ENCODE measurements at places on chromosomes 1 and 21.

GRCh38 chr1:234499119-234499942 is 20.4 kb upstream of the TARBP1 start:
- peak; percentile 92 for DNase-seq

GRCh38 chr1:30413111-30413440 is 310.3 kb downstream of the MATN1 start:
- DNase-seq, result no peak

- DNase-seq, result no peak
These were observed 21.6 kb downstream of the MRPS6 start for GRCh38 chr21:34094949-34095348.

GRCh38 chr1:6795661-6796060 is 10.4 kb downstream of the CAMTA1 start:
- DNase-seq, result no peak

DNA sequence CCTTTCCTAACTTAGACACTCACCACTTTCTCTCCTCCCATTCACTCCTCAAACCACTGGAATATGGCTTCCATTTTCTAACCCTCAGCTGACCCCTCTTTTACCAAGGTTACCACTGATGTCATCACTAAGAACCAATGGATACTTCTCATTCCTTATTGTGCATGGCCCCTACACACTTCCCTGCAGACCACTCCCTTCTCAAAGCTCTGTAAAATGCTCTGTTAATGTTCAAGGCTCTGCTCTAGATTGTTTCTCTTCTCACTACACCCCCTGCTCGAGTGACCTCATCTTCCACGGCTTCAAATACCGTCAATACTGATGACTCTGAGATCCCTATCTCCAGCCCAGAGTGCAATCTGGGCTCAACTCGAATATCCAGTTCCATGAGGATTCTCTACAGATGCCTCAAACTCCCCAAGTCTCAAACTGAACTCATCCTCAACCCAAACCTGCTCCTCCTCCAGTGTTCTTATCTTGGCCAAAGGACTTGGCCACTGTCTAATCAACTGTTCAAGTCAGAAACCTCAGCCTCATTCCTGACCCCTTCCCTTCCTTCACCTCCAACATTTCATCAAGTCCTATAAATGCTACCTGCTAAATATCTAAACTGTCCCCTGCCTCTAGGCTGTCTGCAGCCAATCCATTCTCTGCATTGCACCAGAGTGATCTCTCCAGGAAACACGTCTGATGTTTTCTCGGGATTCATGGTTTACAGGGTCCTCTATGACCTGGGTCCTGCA is 41.3 kb upstream of the BMP8B start:
- DNase-seq, result no peak

GRCh38 chr1:107920999-107921398 is 44.0 kb downstream of the VAV3 start:
- DNase-seq, result no peak

DNA sequence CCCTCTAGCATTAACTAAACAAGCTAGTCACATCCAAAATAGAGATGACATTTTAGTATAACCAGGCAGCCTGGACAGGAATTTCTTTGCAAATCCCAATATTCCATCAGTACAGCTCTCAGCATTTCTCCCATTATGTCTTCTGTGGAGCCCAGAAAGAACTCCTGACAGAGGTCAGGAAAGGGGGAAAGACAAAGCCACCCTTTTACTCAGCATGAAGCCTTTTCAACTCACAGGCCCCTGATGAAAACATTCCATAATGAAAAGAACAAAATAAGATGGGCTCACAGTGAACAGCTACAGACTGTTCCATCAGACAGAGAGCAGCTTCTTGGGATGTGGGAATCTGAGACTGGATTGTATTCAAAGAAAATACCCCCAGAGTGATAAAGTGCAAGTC is 80.6 kb downstream of the TEX35 start:
- no peak for DNase-seq

DNA sequence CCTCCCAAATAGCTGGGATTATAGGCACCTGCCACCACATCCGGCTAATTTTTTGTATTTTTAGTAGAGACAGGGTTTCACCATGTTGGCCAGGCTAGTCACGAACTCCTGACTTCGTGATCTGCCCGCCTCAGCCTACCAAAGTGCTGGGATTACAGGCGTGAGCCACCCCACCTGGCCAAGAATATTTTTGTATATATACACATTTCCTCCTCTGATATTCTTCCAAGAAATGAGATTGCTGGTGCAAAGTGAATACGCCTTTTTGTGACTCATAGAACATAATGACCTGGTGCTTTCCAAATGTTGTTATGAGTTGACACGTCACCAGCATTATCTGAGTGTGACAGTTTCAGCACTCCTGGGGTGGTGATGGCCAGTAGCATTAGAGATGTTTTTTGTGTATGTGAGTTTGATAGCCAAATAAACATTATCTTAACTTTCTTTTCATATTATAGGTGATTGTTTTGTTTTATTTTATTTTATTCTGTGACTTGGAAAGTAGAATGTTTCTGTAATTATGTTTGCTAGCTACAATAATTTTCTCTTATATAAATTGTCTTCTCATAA is 54.9 kb downstream of the KCNK1 start:
- peak; percentile 57 for DNase-seq
